ENCODE measurements at places on chromosomes 7 and 10. TPM values are rescaled to one million over a fixed set of nuclear protein-coding genes. Genes with fewer than 3 reads are reported as not detected.
A peak's percentile ranks its signal among the peaks of the same experiment; 100 is the strongest.

GRCh38 chr7:101549734-101550133, 79.4 kb downstream of the MYL10 start:
- no peak for DNase-seq

DNA sequence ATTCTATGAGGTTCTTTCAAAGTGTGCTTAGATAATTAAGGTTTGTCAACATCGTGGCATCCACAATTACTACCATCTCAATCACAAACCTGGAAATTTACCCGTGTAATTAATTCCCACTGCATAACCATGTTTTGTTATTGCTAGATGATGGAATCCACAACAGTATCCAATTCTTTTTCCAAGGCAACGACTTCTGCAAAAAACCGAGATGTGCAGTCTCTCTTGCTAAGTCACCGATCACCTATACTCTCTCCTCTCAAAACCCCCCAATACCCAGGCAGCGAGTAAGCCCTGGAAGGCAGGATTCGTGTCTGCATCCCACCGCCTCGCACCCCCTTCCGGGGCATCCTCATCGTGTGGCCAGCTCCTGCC, 678 bp upstream of the EIF4H start:
- DNase-seq: no peak

GRCh38 chr7:27873981-27874957, 134.3 kb downstream of the TAX1BP1 start:
- no peak for DNase-seq

- no peak for DNase-seq
Observed at GRCh38 chr7:134155871-134156270, 28.7 kb downstream of the LRGUK start.

DNA sequence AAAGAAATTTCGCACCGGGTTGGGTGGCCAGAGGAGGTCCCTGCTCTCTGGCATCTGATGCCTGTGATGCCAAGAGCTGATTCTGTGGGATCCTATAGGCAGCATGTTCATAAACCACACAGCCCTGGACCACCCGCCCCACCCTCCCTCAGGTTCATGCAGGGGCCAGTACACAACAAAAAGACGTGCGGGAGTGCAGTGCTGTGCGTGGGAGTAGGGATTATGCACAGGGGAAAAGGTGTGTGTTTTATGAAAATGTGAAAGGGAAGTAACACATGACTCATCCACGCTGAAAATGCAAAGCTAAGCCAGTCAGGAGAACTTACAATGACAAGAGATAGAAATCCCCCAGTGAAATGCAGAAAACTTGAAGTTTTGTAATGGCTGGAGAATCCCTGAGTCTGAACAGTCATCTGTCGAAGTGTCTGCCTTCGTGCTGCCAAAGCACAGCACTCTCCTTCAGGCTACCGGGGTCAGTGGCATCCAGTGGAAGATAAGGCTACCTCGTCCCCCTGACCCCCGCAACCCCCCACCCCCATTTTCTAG, 1.1 kb downstream of the KIAA1217 start:
- no peak for DNase-seq

DNA sequence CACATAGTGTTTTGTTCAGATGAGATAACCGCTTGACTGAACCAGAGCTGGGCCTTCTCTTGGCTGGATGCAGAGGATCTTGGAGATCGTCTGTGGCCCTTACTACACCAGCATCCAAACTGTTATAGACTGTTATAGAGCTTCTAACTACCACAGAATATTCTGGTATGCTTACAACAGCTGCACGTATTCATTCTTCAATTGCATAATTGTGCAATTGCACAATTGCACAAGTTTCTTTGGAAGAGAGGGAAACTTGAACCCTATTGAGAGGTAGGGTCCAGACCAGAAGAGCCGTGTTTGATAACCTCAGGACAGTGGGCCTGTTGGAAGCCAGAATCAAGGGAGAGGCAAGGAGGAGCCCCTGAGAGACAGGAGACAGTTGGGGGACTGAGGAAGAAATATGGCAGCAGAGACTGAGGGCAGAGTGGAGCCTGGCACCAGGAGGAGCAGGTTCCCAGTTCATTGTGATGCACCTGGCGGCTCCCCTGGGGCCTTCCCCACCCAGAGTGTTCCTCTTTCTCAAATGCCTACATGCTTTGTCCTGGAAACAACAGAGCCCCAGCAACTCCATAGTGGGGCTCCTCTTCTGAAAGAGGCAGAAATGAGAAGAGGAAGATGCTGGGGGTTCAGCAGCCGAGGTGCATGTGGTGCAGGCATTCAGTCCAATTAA, 64.1 kb downstream of the PTPRZ1 start:
- no peak for DNase-seq

GRCh38 chr7:70580161-70580560, 551.8 kb upstream of the GALNT17 start:
- DNase-seq: no peak

GRCh38 chr7:150311711-150312110, 11.4 kb upstream of the LRRC61 start:
- DNase-seq: no peak

DNA sequence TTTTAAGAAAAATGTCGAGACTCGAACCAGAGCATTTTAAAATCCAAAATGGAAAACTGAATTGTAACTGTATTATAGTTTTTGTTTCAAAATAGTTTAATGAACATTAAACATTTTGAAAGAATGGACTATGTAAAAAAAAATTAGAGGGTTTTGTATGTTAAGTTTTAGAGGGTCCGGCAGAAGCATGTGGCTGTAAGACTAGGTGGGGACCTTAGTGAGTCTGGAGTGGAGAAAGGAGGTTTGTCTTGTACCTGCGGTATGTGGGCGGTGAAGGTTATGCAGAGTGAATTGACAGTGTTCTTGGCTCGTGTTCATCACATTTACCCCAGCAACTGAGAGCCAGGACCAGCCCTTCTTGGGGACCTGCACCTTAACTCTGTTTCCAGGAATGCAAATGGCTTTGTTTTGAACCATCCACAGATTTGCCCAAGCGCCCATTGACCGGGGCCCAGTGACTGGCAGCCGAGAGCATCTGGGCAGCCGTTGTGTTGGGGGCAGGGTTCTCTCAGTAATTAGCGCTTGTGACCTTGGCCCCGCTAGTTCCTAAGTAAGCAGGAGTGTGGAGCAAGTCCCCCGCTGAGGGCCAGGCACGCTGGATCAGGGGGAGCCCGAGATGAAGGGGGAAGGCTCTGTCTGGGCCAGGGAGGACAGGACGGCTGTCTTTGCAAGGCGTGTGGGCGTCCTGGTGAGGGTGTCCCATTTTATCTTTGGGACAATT, 1.4 kb upstream of the KLF6 start:
- DNase-seq: no peak

DNA sequence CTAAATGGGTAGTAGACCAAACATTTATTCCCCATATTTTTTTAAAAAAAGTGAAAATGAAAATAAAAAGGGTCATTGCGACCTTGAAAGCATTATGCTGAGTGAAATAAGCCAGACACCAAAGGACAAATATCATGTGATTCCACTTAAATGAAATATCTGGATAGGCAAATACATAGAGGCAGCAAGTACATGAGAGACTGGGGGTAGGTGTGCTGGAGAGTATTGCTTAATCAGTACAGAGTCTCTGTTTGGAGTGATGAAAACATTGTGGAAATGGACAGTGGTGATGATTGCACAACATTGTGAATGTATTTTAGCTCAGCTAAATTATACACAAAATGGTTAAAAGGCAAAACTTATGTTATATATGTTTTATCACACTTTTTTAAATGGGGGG, 169.4 kb downstream of the AKR1D1 start:
- no peak for DNase-seq

GRCh38 chr7:12257582-12257981, 46.5 kb downstream of the TMEM106B start:
- DNase-seq: no peak

DNA sequence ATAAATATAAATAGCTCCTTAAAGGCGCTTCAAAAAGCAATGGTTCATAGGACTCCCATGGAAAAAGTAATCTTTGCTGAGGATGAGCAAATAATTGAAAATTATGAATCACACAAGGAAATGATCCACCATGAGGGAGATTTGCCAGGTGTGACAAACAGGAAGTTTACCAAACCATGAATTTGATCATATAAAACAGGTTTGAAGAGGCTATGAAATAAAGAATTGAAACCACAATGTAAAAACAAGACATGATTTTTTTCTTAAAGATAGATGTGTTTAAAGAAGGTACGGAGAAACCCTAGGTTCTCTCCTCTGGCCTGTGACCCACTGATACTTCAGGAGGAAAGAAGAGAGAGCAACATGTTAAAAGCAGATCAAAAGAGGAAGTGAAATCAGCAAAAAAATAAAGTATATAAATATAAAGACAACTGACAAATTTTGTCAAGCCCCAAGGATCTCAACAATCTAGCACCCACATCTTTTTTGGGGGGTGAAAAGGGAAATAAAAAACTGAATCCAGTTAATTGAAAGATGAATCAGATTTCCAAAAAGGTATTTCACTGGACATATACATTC, 111.3 kb upstream of the ASAH2 start:
- no peak for DNase-seq

DNA sequence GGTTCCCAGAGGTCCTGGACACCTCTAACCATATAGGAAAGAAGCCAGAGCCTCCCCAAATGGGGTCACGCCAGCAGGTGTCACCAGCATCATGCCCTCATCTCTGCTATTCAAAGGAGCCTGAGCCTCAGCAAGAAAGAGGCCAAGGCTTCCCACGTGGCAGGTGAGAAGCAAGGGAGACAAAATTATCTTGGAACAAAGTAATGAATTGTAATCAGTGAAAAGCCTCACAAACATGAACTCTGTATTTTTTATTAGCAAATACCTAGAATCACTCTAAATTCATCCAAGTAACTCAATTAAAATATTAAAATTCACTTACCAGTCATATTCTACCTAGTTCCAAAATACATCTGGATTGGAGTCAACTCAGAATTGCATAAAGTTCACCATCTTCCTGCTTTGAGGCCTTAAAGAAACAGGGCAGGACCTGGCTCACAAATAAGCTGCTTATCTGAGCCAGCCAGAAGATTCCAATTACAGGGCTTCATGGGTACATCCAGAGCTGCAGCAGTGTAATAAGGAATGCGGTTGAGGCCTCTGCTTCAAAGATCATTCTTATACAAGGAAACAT, 68.7 kb downstream of the SGMS1 start:
- DNase-seq: no peak

DNA sequence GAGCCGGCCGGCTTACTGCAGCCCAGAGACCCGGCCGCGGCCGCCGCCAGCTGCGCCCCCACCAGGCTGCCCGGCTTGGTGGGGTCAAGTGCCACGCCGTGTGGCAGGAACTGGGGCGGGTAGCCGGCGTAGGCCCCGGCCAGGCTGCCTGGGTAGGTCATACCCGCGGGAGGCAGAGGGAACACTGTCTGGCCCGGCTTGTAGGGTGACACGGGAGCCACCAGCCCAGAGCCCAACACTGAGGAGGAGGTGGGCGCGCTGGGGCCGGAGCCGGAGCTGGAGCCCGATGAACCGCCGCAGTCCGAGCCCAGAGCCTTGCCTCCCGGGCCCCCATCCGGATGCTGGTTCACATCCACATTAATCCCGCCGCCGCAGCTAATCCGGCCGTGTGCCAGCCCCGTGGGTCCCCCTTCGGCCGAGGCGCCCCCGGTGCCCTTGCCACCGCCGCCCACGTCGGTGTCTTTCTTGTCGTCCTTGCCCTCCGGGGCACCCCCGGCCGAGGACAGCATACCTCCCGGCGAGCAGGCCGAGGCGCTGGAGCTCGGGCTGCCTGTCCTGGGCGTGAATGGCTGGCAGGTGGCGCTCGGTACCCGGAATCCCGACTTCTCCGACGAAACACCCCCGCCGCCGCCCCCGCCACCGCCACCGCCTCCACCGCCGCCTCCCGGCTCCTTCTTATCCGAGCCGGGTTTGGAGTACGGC, 2.0 kb downstream of the ZNF503 start:
- peak; percentile 88 for DNase-seq

DNA sequence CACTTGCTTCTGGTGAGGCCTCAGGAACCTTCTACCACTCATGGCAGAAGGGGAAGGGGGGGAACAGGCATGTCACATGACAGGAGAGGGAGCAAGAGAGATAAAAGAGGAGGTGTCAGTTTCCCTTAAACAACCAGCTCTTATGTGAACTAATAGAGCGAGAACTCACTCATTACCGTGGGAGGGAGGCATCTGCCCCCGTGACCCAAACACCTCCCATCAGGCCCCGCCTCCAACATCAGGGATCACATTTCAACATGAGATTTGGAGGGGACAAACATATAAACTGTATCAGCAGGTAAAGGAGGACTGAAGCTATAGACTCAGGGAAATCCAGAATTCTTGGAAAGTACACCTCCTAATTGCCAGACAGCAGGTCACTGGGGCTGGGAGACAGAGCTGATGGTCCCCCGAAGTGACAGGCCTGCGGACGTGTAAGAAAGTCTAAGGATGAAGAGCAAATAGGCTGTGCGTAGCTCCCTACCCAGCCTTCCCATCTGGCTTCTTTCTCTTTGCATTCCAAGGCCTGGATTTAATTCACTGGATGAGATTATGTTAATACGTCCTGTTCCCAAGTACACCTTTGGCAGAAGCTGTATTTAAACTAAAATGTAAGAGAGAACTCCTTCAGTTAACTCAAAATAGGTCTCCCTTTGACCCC, 186.7 kb upstream of the LYZL2 start:
- DNase-seq: no peak

DNA sequence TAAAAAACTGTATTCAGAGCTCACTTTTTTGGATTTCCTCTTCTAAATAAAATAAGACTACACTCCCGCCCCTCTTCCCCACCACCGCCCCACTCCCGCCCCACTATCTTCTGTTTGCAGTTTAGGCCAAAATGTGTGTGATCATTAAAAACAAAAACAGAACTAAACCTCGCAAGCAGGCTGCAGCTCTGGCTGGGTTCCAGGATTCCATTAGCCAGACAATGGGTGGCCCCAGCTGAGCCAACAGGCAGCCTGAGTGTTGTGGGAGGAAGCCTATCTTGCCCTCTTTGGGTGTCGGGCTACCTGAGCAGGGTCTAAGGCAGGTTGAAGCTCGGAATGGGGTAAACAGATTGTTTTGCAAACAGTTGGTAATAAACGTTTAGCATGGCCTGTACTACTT, 41.7 kb downstream of the ARL4A start:
- peak; percentile 85 for DNase-seq

- no peak for DNase-seq
Observed at GRCh38 chr7:55887821-55888247, 578 bp downstream of the ZNF713 start.

DNA sequence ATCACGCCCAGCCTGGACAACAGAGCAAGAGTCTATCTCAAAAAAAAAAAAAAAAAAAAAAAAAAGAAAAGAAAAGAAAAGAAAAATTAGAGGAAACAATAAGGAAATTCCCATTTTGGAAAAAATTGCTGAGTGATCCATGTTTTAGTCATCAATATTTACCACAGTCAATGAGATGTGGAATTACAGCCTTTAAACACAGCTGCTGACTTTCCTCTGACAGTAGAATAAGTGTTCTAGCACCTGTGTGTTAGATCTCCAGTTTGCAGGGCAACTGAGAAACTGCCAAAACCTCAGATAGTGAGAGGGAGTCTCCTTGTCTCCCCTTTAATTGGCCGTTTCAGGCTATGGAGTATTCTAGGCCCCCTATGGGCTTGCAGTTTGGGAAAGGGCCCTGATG, 520.1 kb downstream of the KCNMA1 start:
- no peak for DNase-seq

- peak; percentile 80 for DNase-seq
Observed at GRCh38 chr10:69409968-69410367, 6.8 kb downstream of the TACR2 start.

Gene CALHM1
- not detected for total RNA-seq

Gene GJC3
- not detected for total RNA-seq

Gene FAM25G
- total RNA-seq: not detected

Gene SLC18A2
- total RNA-seq: not detected

Gene MAT1A
- total RNA-seq: not detected

Gene COL13A1
- total RNA-seq: 5.7 TPM

Gene FKBP9
- 129 TPM for total RNA-seq

Gene NUTM2B
- total RNA-seq: 1.2 TPM

Gene MAGI2
- 6.0 TPM for total RNA-seq

Gene CREM
- total RNA-seq: 33.4 TPM

Gene ZNF862
- total RNA-seq: 7.0 TPM

Data from right atrium auricular region (tissue), 2 donors.